ENCODE measurements at places on chromosomes 16 and 17.
A peak's percentile ranks its signal among the peaks of the same experiment; 100 is the strongest.

GRCh38 chr17:1561420-1562175 lies 994 bp downstream of the PITPNA start:
- DNase-seq, result peak; percentile 27

GRCh38 chr17:57391857-57392471 lies 135.6 kb downstream of the MSI2 start:
- no peak for DNase-seq

DNA sequence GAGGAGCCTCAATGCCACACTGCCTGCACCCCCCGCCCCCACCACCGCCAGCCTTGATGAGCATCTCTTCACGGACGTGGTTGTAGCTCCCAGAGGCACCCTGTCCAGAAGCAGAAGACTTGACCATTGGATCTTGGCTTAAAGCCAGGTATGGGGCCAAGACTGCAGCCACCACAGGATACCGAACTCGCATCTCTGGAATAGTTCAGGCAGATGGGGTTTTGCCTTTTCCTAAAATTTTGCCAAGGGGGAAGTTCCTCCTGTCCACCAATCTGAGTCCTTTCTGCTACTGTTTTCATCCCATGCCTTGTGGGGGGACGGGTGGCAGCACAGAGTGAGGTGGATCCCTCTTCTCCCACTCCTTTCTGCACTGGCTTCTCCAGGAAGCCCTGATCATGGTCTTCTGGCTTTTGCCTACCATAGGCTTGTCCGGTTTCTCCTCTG lies 939 bp downstream of the CORO6 start:
- no peak for DNase-seq

DNA sequence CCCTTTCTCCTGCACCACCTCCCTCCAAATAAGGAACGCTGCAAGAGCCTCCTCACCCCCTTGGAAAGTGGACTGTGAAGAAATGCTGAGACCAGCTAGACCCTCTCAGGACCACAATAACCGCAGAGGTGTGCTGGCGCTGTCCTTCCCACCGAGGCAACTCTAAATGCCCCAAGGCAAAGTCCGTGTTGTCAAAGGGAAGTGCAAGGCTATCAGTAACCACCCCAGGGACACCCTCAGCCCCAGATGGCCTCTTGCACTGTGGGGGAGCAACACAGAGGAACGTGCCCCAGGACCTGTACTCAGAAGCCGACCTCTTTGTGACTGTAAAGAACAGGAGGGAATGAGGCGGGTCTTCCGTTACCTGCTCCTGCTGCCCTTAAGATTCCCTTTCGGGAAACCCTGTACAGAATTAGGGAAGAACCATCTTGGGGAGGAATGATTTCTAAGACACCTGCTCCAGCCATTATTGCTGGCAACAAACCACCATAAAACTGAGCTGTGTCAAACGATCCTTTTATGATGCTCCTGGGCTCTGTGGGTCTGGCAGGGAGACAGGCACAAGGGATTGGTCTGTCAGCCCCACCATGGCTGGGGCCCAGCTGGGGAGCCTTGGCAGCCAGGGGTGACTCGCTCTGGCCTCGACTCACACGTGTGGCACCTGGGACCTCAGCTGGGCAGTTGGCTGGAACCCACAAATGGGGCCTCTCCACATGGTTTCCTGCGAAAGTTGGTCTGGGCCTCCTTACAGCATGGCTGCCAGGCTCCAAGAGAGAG lies 14.6 kb upstream of the MED9 start:
- DNase-seq, result no peak

- DNase-seq, result no peak
These were observed 20.6 kb upstream of the COL1A1 start for GRCh38 chr17:50221864-50222545.

- no peak for DNase-seq
These were observed 24.9 kb downstream of the ITGB3 start for GRCh38 chr17:47278561-47278960.

DNA sequence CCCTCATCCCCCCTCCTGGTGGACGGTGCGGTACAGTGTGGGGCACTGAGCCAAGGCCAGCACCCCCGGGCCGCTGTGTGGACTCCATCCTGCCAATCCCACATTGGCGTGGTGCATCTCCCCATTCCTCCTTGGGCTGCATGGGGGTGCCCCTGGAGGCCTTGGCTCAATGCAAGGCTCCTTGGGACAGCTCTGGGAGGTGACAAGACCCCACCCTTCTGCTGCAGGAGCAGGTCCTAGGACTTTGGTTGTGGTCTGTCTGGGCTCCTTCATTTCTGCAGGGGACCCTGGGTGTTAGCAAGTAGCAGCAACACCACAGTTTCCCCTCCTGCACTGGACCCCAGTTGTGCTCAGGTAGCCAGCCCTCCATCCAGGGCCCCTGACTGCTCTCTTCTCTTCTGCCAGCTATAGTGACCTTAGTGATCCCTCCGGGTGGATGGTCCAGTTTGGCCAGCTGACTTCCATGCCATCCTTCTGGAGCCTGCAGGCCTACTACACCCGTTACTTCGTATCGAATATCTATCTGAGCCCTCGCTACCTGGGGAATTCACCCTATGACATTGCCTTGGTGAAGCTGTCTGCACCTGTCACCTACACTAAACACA lies 1.3 kb downstream of the PRSS21 start:
- DNase-seq, result no peak

GRCh38 chr16:27449434-27450195 lies 47.6 kb downstream of the IL21R start:
- DNase-seq, result peak; percentile 87

DNA sequence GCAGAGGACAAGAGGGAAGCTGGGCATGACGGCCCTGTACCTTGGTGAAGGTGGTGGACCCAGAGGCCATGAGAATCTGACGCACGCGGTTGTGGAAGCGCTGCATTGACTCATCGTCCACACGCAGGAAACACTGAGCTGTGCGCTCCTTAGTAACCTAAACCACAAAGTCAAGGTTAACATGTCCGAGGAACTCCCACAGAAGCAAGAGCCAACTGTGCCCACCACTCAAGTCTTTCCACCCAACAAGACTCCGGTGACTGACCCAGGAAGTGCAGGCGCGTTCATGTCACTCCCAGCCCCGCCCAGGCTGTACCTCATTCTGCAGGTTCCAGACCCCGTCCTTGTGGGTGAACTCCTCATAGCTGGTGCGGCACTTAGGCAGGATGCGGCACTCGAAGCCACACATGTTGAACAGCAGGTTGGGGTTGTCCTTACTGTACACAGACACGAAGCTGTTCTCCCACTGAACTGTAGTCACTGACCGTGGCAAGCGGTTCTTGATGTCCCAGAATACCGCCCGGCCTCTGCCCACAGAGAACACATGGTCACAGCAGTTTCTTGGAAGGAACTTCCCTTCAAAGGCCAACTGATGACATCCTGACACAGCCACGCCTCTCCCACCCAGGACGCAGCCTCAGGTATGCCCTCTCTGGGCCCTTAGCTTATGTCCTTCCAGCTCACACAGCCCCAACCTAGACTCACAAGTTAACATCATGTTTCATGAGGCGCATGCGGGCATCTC lies 11.5 kb downstream of the PRPF8 start:
- DNase-seq, result peak; percentile 24

DNA sequence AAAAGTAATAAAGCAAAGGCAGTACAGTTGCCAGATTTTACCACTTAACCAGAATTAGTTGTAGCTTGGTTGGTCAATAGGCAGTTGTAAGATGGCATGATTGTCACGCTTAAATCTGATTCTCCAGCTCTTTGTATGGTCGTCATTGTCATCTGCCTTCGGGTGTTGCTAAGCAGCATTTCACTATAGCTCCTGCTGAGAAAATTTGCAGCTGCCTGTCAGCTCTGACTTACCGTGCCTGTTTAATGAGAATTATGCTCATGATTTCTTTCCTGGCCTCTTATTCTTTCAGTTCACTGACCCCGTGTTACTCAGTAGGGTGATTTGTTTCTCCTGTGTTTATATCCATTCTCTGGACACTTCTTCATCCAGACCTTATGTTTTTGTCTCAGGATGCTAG lies 66.7 kb downstream of the TANGO6 start:
- no peak for DNase-seq

GRCh38 chr16:1182316-1182671 lies 29.4 kb downstream of the CACNA1H start:
- DNase-seq, result no peak

- no peak for DNase-seq
These were observed 52.1 kb downstream of the PRKCA start for GRCh38 chr17:66354472-66354871.

- no peak for DNase-seq
These were observed 289.8 kb upstream of the FOXF1 start for GRCh38 chr16:86220561-86220960.

- DNase-seq, result no peak
These were observed 9.8 kb downstream of the UNC13D start for GRCh38 chr17:75834279-75834920.

- no peak for DNase-seq
These were observed 39.1 kb downstream of the IGF2BP1 start for GRCh38 chr17:49036270-49036626.

DNA sequence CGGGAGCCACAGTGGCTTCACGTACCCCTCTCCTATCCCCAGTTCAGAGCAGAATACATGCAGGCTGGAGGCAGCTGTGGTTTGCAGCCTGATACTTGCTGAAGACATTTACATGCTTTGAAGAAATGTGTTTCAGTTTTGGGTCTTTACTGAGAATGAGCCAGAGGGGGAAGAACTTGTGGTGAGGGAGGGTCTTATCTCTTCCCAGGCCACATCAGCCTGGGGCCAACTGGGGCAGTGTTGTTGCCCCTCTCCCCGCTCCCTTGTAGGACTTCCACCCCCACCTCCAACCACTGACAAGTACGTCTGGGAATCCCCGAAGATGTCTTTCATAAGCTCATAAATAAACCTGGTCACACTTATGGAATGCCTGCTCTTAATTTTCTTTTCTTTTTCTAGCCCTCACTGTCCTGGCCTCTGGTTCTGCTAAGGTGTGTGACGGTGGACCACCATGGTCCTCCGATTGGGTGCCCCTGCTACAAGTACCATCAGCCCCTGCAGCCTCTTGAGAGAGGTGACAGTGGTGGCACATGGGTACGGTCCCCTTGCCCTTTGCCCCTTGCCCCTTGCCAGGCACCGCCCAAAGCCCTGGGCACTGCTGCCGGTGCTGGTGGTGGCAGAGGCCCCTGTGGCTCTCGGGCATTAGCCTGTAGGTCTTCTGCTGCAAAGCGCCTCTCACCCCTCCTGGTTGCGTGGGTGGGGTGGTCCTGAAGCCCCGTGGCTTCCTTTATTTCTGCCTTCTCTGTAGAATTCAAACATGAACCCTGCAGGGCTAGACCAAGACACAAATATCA lies 144.8 kb upstream of the RPH3AL start:
- DNase-seq, result no peak

DNA sequence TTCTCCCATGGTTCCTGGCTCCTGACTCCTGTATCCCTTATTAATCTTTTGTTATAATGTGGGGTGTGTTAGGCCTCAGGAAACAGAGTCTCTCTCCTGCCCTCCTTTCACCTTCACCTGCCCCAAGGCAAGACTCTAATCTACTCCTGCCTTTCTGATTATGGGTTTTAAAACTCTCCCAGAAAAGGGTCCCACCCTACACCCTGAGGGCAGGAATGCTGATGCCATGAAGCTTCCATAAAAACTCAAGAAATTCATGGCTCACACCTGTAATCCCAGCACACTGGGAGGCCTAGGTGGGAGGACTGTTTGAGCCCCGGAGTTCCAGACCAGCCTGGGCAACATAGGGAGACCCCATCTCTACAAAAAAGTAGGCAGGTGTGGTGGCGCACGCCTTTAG lies 18.6 kb upstream of the SRCAP start:
- DNase-seq, result no peak

- no peak for DNase-seq
These were observed 26.2 kb downstream of the TBX2 start for GRCh38 chr17:61425682-61426481.

DNA sequence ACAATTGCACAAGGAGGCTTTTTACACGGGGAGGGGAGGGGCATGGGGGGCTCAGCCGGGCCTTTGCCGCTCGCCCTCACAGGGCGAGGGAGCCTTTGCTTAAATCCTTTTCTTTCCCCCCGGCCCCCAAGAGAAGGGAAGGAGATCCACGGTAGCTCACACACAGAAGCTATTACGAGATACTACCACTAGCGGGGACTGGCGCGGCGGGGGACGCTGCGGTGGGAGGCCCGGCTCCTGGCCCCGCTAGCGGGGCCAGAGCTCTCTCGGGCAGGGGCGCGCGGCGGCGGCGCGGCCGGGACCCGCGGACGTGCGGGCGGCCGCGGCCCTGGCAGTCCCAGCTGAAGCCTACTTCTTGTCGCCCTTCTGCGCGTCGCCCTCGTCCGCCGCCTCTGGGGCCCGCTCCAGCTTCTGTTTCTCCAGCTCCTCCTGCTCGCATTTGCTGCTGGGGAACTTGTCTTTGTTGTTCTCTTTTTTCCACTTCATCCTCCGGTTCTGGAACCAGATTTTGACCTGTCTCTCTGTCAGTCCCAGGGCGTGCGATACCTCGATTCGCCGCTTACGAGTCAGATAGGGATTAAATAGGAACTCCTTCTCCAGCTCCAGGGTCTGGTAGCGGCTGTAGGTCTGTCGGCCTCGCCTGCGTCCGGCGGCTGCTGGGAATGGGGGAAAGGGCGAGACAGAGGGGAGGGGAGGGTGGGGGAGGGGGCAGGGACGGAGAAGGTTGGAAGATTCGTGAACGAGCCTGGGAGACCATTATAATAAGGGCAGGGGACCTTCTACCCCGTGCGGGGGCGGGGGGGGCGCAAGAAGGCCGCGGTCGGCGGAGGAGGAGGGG lies 2.0 kb downstream of the HOXB8 start:
- DNase-seq, result peak; percentile 54

GRCh38 chr17:42071810-42072209 lies 21.4 kb upstream of the C17orf113 start:
- DNase-seq, result no peak

GRCh38 chr16:89784406-89784805 lies 32.0 kb downstream of the FANCA start:
- DNase-seq, result peak; percentile 44

DNA sequence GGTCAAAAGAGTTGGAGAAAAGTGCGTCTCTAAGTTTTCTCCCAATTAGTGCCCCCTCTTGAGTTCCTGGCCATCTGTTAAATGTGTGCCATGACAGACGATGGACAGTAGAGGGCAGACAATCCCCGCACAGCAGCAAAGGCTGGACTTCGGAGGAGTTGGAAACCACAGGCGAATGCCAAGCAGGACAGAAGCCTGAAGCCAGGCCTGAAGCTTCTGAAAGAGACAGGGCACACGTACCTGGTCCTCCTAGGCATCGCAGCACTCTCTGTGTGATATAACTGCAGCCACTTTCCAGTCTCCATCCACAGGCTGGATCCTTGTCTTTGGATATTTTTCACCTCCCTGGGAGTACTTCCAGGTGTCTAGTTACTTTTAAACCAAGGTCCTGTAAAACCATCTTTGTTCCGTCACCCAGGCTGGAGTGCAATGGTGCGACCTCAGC lies 14.5 kb downstream of the C17orf100 start:
- DNase-seq, result peak; percentile 62

DNA sequence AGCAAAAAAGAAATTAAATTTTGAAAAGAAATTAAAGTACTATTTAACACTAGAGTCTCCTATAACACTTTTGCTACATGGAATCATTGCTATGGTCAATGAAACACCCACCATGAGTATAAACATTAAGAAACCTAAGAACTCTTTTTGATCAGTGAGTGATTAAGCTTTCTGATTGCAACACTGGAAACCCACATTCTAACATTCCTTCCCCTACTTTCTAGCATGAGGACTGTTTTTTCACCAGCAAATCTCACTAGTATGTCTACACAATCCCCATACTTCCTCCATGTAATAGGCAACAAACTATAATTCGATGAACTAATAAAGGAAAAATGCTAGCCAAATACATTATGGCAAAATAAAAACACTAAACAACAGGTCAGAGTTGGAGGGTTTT lies 54.7 kb downstream of the SKAP1 start:
- DNase-seq, result no peak
